NCI-H774 (cell line): ENCODE measurements at places on chromosomes 3 and 15.
A peak's percentile ranks its signal among the peaks of the same experiment; 100 is the strongest.

DNA sequence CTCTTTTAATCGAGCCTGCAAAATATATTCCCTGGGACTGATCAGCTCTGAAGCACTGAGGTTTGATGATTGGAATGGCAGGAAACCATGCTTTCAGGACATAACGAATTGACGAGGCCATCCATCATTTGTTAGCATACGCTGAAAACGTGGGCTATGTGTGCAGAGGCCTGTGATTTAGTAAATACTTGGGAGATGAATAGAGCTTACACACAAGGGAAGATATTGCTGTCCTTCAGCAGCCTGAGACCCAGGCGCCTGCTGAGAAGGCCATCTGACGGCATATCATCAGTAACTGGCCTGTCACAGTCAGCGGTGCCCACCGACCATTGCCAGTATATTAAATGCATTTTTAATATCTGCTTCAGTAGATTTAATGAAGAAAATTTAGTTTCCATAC is 16.2 kb downstream of the CDIN1 start:
- DNase-seq: no peak

DNA sequence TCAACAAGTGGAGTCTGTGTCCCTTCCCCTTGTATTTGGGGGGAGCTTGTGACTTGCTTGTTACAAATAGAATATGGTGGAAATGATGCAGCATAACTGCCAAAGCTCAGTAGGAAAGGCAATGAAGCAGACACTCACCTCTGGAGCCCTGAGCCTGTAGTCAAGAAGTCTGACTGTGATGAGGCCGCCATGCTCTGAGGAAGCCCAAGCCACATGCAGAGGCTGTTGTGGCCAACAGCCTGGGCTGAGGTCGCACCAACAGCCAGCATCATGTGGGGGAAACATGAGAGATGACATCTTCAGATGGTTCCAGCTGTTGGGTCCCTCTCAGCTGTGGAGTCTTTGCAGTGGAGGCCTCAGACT is 161.4 kb downstream of the CHSY1 start:
- DNase-seq: no peak

GRCh38 chr3:78634316-78634715 is 1133.5 kb downstream of the ROBO1 start:
- no peak for DNase-seq

GRCh38 chr15:33159726-33160453 is 34.6 kb downstream of the FMN1 start:
- no peak for DNase-seq

DNA sequence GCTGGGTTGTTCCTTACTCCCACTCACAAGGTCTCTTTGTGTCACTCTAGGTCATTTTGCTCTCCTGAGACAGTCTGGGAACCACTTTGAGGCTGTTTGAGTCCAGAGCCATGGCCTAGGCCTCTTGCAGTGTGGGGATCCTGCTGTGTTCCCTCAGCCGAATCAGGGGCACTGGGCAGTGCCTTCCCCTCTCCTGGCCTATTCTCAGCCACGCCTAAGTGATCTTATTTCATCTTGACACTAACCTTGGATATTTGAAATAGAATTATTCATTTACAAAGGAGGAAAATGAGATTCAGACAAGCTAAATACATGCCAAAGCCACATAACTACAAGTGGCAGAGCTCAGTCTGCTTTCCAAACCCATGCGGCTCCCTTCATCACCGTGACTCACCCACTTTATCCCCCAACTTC is 557.2 kb upstream of the TBL1XR1 start:
- DNase-seq: no peak

GRCh38 chr3:119571230-119571629 is 8.1 kb upstream of the ADPRH start:
- no peak for DNase-seq

DNA sequence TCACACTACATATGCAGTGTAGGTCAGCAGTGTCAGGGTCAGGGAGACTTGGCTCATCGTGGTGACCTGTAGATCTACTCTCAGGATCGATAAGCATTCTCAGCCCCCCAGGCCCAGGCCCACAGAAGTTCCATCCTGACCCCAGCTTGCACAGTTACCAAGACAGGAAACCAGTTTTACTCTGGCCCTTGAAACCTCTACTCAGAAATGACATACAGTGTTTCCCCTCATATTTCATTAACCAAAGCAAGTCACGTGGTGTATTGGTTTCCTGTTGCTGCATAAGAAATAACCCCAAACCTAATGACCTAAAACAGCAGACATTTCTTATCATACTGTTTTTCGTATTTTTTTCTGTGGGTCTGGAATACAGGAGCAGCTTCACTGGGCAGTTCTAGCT is 242.2 kb downstream of the SLCO3A1 start:
- no peak for DNase-seq

DNA sequence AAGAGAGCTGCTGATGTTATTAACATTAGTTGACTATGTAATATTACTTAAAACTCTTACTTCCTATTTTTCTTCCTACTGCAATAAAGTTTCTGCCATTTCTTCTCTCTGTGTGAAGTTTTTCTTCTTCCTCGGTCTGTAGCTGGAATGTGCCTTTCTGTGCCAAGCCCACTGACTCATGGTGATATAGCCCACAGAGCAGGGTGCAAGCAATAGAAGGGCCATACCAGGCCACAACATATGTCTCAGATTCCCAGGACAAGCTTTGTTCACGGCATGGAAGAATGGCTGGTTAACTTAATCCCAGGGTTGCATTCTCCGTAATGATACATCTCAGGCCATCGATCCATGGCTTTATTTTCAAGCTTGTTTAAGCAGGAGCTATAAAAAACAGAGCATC is 815.3 kb downstream of the TUSC7 start:
- DNase-seq: no peak

DNA sequence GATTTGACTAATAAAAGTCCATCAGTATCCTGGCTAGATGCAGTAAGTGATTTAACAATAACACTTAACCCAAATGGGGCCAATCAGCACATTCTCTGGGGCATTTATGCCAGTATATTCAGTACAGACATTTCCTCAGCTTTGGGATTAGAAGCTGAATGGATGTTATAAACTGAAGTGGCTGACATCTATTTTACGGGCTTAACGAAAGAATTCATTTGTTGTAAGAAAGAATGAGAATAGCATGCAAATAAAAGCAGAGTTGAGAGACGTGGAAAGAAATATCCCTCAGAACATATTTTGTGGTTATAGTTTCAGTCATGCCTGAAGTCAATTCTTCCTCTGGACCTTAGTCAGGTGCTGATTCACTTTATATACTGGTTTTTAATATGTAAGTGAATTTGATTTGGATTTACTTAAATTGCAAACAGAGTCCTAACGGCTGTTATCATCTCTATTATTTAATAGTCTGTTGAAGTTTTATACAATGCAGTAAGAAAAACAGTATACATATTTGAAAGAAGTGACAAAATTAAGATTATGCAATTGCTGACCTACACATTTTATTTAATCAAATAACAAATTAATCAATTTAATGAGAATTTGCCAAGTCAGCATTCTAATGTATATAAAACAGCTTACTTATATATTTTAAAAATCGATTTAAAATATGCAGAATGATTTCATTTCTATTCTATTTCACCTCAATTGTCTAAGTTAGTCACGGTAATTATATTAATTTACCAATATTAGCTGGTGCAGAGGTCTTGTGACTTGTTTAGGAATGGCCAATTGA is 513.9 kb upstream of the CADM2 start:
- DNase-seq: no peak

GRCh38 chr3:16728770-16729745 is 123.8 kb upstream of the DAZL start:
- DNase-seq: no peak

DNA sequence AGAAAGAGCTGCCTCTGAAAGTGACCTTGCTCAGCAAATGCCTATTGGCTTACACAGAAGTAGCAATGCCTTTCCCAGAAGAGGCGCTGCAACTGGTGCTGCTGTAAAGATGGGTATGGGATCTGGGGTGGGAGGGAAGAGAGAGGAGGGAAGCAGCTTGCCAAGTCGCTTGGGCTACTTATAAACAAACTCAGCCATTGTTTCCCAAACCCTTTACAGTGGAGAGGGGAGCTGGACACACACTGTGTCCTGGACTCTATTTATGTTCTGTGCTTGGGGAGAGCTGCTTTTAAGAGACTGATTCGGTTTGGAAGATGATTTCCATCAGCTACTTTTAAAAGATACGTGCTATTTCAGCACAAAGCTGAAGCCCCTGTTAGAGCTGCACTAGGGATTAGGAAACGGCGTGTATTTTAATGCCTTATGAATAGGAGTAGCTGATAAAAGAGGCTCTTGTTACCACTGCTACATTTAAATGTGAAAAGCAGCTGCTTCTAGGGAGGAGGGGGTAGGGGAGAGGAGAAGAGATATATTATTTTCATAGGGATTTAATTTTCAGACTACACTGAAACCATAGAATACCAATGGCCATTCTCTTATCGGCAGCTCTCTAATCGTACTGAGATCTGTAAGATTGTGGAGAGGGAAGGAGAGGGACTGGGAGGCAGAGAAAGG is 440.6 kb downstream of the MCTP2 start:
- DNase-seq: no peak

GRCh38 chr3:120567370-120568201 is 28.6 kb upstream of the NDUFB4 start:
- no peak for DNase-seq

GRCh38 chr3:66106788-66107187 is 68.1 kb upstream of the MAGI1 start:
- no peak for DNase-seq

- no peak for DNase-seq
Observed at GRCh38 chr3:9109568-9109914, 139.9 kb downstream of the SRGAP3 start.

GRCh38 chr15:99130314-99130713 is 25.4 kb downstream of the SYNM start:
- DNase-seq: no peak

DNA sequence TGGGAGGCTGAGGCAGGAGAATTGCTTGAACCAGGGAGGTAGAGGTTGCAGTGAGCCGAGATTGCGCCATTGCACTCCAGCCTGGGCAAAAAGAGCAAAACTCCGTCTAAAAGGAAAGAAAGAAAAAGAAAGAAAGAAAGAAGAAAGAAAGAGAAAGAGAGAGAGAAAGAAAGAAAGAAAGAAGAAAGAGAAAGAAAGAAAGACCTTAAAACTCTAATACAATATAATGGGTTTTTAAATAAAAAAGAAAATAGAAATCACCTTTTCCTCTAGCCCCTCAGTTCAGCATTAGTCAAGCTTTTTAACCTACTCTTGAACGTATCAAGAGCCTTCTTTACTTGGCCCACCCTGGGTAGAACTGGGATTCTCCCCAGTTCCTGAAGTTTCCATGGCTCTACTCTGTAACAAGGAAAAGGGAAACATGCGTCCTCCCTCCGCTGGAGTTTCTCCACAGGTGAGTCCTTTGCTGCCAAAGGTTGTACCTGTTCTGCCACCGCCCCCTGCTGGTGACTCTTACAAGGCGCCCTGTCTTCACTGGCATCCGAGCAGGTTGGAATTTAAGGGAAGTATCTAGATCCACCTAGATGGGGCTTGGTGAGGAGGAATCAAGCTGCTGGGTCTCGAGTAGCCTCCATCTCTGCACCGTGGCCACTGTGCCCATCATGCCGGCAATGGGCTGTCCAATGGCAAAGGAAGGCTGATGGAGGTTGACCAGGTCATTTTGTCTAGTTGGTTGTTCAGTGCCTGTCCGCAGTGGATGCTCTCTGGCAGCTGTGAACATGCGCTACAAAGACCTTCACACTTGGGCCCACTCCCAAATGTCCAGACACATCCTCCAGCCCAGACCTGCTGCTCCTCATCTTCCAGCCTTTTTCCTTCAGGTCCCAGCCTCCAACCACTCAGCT is 20.6 kb upstream of the EPHB3 start:
- DNase-seq: peak; percentile 95

DNA sequence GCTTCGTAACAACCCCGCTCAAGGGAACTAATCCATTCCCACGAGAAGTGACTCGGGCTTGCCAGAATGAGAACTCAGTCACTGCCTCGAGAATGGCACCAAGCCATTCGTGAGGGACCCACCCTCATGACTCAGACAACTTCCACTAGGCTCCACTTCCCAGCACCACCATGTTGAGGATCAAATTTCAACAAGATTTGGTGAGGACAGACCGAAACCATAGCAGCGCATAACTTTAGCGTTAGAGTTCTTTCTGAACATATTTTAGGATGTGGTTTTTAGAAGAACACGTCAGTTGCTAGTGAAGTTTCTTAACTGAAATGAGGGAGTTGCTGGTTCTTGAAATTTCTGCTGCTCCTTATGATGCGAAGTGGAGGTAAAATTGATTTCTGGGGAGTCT is 13.5 kb downstream of the PTPRG start:
- DNase-seq: no peak

DNA sequence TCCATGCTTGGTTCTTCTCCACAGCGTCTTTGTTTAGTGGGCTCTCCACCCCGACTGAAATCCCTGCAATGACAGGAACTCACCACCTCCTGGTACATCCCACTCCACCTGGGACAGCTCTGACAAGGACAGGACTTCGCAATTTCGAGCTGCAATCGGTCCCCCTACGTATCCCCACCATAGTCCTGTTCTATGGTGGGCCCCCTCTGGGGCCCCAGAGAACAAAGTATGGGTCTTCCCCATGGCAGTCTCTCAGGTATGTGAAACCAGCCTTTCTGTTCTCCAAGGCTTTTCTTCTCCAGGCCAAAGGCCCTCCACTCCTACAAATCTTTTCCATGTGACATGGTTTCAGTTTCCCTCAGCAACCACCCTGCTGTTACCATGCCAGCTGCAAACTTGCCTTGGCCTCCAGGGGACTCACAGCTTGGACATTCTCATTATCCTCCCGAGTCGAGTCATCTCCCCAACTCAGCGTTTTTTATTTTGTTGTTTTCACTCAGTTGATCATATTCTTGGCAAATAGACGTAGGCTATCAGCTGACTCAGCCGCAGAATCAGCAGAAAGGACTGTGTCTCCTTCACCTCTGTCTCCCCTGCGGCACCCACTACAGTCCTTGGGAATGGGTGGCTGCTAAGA is 233.3 kb downstream of the OPA1 start:
- DNase-seq: peak; percentile 33

DNA sequence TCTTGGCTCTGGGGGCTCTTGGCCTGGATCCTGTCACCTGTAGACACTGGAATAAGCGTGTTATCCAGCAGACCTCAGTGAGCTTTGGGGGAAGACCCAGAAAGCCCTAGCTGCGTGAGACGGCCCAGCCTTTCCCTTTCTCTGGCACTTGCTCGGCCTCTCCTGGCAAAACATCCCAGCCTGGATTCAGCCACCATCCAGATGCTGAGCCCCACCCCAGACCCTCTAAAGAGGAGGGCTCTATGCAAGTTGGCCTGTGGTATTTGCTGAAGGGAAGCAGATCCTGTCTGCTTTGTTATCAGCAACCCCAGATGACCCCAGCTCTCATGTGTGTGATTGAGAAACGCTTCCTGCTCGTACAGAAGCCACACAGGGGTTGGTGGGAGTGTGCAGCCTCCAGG is 267.2 kb downstream of the FAM43A start:
- DNase-seq: peak; percentile 54

DNA sequence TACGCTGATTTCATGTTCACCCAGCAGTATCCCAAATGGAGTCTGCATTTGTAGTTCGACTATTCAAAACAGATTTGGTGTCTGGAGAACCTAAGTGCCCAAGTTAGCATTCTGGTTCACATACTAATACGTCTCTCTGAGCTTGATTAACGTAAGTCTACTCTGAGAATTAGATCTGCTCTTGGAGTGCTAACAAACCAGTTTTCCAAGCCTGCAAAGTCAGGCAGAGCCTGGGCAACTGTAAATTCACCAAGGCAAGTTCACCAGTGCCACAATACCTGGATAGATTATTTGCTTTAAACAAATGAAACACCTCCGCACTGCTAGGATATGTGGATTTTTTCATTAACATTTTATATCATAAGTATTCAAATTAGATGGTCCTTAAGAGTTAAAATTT is 912.6 kb downstream of the ROBO1 start:
- DNase-seq: no peak
